Stimulated activated CD4-positive, alpha-beta T cell treated with anti-CD3 and anti-CD28 coated beads, TNF-alpha, amount 100 ng/mL, for 1 hour (primary cell): ENCODE measurements at places on chromosomes 12 and 14.

DNA sequence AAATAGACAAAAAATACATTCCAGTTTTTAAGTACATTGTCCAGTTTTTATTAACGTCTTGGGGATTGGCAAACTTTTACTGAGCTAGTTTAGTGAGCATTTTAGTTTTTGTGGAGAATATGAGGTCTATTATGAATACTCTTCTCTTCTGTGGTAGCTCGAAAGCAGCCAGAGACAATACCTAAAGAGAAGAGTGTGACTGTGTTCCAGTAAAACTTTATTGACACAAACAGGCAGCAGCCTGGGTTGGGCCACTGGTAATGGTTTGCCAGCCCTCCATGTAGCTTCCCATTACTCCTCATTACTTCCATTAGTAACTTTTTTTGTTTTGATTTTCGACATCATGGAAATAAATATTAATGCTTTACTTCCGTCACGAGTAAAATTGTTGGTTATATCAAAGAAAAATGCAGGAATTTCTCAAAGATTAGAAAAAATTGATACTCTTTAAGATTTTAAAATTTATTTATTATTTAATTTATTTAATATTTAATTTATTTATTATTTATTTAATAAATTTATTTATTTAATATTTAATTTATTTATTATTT is 19.6 kb downstream of the RMST start:
- no peak for DNase-seq

DNA sequence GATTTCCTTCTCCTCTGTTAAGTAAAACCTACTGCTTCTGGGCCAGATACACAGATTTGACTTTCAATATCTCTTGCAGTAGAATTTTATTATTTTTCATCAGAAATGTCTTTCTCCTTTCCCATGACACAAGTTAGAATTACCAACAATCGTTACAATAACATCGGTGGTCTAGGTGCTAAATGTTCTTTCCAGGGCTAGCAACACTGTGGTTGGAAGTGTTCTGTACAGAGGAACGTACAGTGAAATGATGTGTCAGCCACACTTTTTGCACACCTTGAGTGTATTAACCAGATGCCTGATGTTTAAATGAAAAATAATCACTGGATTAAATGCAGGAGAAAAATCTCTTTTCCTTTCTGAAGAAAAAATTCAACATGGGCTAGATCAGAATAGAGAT is 27.7 kb upstream of the KLRD1 start:
- no peak for DNase-seq

- no peak for DNase-seq
Observed at GRCh38 chr12:51482929-51483697, 58.5 kb downstream of the SLC4A8 start.

- no peak for DNase-seq
Observed at GRCh38 chr12:57329219-57329618, 78.2 kb upstream of the STAC3 start.

GRCh38 chr12:90842477-90842876 is 112.5 kb downstream of the CCER1 start:
- no peak for DNase-seq
